NCI-H1417 treated with DMSO at 0.1 percent for 48 hours (cell line): ENCODE measurements at places on chromosomes 1 and 21.

- no peak for DNase-seq
Observed at GRCh38 chr1:2231532-2232254, 3.6 kb downstream of the SKI start.

DNA sequence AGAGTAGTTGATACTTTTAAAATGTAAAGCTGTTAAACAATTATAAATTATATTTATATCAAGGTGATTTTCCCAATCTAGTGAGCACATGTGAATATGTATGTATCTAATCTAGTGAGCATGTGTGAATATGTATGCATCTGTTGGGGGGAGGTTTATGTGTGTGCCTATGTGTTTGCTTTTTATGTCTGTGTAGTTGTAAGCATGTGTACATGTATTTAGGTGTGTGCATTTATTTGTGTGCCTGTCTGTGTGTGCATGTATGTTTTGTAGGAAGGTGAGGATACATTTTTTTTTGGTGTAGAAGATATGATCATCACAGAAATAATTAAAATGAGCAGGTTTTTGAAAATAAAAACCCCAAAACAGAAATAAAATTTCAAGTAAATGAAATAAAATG is 318.9 kb upstream of the CHRM3 start:
- no peak for DNase-seq

DNA sequence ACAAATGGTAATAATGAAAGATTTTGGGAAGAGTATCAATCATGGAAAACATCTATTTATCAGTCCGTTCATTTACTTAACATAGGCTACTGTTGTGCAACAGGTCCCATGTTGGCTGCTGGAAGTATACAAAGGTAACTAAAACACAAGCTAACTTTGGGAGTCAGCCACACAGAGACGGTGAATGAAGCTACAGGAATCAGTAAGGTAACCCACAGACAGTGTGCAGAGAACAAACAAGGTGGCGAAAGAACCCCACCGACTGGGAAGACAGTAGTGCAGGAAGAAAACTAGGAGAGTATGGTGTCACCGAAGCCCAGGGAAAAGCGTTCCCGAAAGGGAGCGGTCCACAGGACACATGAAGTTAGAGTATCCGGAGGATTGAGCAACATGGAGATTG is 342.3 kb downstream of the SMYD3 start:
- DNase-seq: no peak

- DNase-seq: no peak
Observed at GRCh38 chr1:115183721-115184259, 94.5 kb upstream of the TSPAN2 start.

GRCh38 chr1:212104586-212105325 is 69.2 kb downstream of the DTL start:
- no peak for DNase-seq

- DNase-seq: no peak
Observed at GRCh38 chr1:69700770-69701169, 133.0 kb downstream of the LRRC7 start.

GRCh38 chr1:43841321-43842174 is 92.1 kb upstream of the ARTN start:
- no peak for DNase-seq

DNA sequence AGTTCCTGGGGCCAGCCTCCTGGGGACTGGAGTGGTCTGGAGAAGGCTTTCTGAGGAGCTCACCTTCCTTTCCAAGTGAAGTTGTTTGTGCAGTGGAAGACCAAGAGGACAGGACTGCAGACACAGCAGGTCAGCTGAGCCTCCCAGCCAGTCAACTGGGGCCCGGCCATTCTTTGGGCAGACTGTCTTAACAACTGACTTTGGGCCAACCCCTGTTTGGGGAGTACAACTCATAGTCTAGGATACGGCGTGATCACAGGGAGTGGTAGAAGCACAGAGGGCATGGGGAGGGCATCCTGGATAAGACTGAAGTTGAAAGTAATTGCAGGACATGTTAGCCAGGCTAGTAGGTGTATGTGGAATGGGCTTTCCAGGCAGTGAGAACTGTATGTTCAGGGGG is 50.3 kb downstream of the PGM1 start:
- no peak for DNase-seq

GRCh38 chr21:39217356-39218081 is 34.3 kb upstream of the PSMG1 start:
- DNase-seq: no peak

DNA sequence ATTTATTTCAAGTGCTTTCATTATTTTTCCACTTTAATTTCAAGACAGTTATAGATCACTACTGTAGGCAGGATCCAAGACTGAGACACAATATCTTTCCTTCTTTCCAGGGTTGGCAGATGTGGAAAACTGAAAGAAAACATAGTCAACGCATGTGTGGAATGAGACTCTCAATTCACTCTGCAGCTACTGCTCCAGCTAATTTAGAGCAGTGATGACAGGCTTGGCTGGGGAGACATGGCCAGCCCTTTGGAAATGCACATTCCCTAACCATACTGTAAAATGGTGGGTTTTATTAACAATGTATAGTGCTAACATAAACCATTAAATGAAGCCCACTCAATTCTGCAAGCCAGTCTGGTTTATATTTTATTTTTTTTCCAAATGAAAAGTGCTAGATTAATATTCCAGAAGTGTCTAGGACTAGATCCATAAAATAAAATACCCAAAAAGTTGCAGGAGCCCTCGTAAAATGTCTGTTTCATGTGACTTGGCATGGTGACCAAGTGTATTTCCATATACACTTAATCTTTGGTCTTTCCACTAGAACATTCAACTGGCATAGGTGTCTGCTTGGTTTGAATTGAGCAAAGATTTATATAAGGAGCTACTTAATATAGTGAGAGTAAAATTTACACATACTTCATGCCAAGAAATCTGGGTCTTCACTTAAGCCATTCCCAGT is 32.9 kb downstream of the COL11A1 start:
- no peak for DNase-seq

- no peak for DNase-seq
Observed at GRCh38 chr1:153428791-153429190, 12.5 kb downstream of the S100A7A start.

DNA sequence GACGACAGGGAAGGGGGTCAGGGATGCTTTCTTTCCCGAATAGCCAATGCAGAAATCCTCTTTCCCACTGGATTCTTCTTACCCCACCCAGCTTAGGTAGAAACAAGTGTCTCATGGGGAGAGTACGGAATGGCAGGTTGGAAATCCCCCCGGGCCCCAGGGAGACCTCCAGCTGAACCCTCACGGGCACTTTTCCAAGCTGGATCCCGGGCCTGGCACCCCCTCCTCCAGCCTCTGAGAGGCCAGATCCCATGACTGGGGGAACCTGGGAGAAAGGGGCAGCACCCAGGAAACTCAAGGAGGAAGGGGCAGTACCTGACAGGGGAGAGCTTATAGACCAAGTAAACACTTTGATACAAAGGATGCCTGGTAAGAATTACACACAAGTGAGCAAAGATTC is 1.3 kb downstream of the PKP1 start:
- DNase-seq: no peak

DNA sequence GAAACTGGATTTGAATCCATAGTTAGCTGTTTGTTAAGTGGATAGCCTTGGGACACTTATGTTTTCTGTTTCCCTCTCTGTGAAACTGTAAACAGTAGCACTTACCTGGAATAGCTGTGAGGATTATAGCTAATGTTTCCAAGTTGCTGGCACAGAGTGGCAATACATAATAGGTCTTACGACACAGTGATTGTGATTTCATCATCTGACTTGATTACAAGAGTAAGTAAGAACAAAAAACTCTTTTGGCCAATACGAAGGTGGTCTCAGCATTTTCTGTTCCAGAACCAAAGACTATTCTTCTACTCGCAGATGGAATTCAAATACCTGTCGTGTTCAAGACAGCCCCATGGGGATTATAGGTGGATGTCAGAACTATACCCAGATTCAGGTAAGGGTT is 2.1 kb downstream of the C8B start:
- DNase-seq: no peak

GRCh38 chr1:37441490-37441889 is 32.9 kb upstream of the ZC3H12A start:
- DNase-seq: no peak

- no peak for DNase-seq
Observed at GRCh38 chr1:225658041-225658440, 5.1 kb upstream of the ENAH start.

GRCh38 chr1:210246447-210246846 is 13.9 kb downstream of the SERTAD4 start:
- no peak for DNase-seq

DNA sequence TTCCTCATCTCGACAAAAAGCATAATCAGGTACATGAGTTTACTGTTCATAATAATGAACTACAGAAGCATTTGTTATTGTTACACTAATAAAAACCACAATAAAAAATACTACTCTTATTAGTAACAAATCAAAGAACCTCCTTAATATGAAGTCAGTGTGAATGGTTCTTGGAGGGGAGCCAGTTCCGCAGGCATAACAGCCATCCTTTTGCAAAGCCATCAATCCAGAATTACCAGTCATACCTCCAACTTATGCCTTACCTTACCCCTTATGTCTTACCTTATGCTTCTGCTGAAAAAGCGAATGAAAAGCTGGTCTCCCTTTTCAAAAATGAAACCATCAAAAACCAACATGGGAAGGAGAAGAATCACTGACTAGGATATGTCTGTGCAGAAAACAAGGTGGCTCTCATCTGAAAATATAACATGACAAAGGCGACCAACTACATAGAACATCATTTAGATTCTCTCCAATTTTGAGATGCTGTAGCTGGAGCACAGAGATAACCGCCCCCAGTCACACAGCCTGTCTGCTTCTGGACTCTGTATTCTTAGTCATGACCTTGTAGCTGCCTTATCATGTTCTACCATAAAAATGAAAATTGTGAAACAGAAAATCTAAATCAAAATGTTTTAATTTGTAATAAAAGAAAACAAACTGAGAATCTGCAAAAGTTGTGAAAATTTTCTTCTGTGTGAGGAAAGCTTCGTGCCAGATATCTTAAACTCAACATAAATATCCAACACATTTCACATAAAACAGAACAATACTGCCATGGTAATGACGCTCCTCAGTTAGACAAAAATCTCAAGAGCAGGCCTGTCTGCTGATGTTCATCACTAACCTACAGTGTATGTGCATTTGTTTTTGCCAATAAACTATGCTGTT is 438.2 kb downstream of the SMYD3 start:
- no peak for DNase-seq

GRCh38 chr21:16588433-16588860 is 858.7 kb downstream of the USP25 start:
- DNase-seq: peak; percentile 74

DNA sequence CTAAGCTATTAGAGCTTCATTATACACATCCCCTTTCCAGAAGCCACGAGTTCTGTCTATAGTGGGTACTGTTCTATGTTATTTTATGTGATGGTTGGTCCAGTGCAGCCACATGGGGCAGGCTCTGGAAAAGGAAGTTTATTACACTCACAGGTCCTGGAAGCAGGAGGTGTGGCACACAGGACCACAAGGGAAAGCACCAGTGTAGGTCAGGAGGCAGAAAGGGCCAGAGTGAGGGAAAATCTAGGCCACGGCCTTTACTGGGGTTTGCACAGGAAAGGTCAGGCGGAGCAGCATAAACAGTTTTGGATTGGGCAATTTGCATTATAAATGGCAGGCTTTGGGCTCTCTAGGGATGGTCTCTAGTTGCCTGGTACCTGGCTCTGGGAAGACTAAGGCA is 21.8 kb upstream of the CNIH3 start:
- DNase-seq: no peak

DNA sequence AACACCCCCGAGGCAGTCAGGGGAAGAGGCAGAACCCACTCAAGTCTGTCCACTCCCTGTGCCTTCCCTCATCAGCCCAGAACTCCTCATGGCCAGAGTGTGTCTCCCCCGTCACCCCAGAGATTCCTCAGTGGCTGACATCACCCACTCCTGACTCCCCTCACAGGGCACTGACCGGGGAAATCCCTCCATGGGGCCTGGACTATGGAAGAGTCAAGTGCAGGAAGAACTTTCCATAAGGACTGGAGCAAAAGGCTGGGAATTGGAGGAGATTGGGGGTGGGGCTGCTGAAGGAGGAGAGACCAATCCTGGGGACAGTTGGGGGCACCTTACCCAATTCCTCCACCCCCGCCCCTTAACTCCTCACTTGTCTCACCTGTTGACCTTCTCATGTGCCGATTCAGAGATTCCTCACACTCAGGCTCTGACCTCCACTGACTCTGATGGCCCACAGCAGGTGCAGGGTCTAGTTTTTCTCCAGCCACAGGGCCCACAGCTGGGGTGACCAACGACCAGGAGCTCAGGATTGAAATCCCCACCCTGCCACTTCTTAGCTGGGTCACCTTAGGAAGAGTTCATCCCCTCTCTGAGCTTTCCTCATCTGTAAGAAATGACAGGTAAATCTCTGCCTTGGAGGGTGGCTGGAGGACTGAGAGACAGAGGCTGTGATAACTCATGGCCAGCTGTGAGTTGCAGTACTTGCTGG is 481 bp upstream of the EXTL1 start:
- no peak for DNase-seq

GRCh38 chr1:209647156-209647555 is 5.1 kb downstream of the LAMB3 start:
- no peak for DNase-seq

GRCh38 chr1:237903961-237904360 is 13.2 kb upstream of the ZP4 start:
- no peak for DNase-seq

- DNase-seq: peak; percentile 78
Observed at GRCh38 chr1:52662645-52663313, 29.8 kb downstream of the SHISAL2A start.

- no peak for DNase-seq
Observed at GRCh38 chr21:35358008-35358407, 308.9 kb upstream of the RUNX1 start.

- no peak for DNase-seq
Observed at GRCh38 chr1:50611675-50612074, 188.4 kb upstream of the DMRTA2 start.

DNA sequence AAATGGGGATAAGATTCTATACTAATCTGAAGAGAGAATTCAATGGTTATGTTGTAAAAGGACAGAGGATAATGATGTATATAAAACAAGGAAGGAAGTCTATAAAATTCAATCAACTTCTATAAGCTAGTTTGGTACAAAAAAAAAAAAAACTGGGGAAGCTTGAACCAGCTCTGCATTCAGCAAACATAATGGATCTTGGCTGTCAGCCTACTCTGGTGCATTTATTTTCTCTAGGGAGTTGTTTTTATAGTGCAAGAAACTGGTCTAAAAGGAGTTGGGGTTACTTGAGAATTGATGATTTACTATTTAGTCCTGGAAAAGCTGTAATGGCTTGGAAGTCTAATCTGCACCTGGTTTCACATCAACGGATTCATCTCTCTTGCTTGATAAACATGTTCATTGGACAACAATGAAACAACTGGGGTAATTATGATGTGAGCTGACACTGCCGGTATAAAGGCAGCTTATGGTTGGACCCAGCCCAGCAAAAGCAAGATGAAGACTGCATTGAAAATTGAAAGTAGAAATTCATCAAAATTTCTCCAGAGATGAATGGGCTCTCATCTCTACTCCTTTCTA is 199.4 kb upstream of the NRIP1 start:
- no peak for DNase-seq

- DNase-seq: no peak
Observed at GRCh38 chr21:33380483-33380998, 22.7 kb upstream of the IFNGR2 start.

- DNase-seq: no peak
Observed at GRCh38 chr1:211200311-211200710, 58.9 kb upstream of the RCOR3 start.
